ENCODE measurements at places on chromosomes 4 and X.

DNA sequence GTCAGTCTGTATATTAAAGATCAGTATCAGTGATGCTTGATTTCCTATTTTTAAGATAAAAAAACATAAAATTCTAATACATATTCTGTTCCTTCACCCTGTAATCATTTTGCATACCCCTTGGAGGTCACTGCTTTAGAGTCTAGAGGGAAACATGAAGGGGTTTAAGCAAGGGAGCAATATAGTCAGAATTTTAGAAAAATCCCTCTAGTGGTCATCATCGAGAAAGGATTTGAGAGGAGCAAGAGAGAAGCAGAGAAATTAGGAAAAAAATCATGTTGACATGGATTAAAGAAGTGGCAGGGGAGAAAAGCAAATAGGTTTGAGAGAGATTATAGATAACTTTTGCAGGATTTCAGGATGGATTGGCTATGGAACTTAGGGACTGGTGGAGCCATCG, 11.1 kb downstream of the APEX2 start:
- peak; percentile 2 for DNase-seq

DNA sequence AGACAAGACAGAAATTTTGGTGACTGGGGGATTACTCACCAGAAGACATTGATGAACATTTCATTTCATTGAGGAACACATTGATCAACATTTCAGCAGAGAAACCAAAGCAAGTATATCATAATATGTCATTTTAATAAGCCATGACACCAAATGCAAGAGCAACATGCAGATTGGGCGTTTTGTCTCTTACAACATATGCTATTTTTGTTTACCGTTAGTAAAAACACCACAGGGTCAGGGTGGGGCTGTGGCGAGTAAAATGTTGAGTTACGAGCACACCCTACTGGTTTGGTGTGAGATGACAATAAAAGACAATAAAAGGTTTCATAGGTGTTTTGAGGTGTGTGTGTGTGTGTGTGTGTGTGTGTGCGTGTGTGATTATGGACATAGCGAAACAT, 294.5 kb downstream of the PDGFC start:
- DNase-seq: no peak

DNA sequence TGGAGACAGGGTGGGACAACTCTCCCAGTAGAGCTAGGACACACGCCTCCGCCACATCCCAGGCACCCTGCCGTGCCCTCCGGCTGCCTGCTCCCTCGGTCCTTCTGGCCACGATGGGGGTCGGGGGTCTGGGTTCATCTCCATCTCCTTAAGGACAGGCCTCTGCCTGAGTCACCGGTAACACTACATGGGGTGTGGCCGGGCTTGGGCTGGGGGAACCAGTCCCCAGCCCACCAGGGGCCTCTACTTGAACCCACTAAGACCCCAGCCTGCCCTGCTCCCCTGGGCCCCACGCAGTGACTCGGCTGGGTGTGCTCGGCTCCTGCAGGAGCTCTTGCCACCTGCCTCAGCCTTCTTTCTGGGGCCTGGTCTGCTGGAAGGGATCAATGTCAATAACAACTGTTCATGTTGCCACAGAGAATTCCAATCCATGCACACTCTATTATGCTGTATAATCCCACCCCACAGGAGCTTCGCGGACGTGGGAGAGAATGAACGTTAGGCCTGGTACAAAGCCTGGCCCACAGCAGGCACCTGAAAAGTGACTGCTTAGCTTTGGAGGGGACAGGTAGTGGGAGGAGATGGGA, 177.7 kb upstream of the PSAPL1 start:
- DNase-seq: no peak

DNA sequence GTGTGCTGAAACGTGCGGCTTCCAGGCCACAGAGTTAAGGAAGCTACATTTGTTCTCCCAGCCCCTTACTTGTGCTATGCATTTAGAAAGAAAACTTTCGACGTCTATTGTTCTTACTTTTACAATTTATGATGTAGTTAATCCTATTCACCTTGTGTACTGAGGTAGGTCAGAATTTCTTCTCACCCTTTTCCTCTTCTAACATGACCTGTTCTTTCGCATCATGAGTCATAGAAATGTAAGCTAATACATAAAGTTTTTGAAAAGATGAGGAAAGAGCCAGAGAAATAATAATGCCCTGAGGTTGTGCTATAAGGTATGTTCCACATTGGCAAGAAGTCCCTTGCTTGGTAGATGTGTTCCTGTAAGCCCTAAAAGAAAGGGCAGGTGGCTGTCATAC, 298.3 kb downstream of the TRIML1 start:
- no peak for DNase-seq

DNA sequence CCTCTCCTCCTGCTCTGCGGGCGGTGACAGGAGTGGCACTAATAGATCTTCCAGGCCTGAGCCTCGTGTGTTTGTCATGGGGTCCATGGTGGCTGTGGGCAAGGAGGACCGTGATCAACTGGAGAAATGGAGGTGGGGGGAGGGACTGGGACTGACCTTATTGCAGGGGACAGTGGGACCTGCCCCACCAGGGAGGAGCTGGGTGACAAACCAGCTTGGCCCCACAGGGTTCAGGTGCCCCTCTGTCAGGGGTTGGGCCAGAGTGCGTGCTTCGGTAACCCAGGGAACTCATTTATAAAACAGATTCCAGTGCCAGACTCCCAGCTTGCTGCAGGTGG, 366.5 kb downstream of the BCOR start:
- DNase-seq: peak; percentile 29

GRCh38 chr4:138981930-138982390, 33.6 kb upstream of the NOCT start:
- no peak for DNase-seq
